ENCODE measurements at places on chromosomes 13 and 19.
A peak's percentile ranks its signal among the peaks of the same experiment; 100 is the strongest.

DNA sequence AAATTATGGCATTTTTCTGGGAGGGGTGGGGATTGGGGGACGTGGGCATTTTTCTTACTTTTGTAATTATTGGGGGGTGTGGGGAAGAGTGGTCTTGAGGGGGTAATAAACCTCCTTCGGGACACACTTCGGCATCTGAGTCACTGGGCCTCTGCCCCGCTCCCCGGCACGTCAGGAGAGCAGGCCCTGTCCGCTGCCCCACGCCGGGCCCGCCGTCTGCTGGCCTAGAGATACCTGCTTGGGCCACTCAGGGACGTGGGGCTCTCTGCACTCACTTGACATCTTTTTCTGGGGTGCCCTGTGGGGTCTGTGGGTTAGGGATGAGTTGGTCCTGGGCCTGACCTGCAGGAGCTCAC lies 3.5 kb upstream of the FTL start:
- DNase-seq = no peak

- DNase-seq = no peak
These were observed 16.1 kb upstream of the SLC15A1 start for GRCh38 chr13:98768522-98768921.

DNA sequence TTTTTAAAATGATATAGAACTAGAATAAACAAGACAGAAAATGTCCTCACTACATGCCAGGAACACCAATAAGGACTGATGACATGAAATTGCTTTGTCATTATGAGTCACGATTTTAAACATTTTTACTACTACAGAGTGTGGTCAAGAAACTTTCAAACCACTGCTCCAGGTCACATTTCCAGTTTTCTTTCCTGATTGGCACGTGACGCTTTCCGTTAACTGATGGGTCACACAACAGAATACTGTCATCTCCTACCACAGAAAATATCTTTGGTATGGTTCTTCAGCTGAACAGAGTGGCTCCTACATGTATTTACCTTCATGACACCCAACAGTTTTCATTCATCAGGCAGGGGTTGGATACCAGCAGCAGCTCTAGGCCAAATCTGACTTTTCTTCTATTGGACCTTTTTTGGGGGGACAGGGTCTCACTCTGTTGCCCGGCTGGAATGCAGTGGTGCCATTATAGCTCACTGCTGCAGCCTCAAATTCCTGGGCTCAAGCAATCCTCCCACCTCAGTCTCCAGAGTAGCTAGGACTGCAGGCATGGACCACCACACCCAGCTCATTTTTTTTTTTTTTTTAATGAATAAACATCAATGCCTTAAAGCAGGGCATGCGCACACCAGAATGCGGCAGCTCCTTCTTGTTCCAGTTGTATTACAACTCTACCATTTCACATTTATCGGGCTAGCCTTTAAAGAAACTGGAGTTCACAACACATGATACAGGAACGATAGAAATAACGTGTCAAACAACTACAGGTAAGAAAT lies 147.4 kb downstream of the RNF17 start:
- DNase-seq = no peak

DNA sequence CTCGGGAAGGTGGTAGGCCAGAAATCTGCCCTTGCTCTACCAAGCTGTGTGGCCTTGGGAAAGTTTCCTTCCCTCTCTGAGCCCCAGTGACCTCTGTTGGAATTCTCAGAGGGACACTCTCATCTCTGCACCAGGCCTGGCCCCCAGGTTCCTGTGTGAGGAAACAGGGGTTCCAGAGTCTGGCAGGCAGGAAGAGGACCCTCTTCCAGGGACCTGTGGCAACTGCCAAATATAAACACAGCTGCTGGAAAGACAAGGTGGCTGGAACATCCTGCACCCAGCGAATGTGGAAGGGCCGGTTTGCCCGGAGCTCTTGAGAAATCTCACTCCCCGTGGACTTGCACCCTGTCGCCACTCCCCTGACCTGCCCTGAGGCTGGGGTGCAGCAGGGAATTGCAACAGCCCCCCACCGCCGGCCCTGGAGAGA lies 52.8 kb downstream of the GADD45B start:
- DNase-seq = no peak

GRCh38 chr19:1783354-1783753 lies 28.7 kb downstream of the ATP8B3 start:
- DNase-seq = no peak

DNA sequence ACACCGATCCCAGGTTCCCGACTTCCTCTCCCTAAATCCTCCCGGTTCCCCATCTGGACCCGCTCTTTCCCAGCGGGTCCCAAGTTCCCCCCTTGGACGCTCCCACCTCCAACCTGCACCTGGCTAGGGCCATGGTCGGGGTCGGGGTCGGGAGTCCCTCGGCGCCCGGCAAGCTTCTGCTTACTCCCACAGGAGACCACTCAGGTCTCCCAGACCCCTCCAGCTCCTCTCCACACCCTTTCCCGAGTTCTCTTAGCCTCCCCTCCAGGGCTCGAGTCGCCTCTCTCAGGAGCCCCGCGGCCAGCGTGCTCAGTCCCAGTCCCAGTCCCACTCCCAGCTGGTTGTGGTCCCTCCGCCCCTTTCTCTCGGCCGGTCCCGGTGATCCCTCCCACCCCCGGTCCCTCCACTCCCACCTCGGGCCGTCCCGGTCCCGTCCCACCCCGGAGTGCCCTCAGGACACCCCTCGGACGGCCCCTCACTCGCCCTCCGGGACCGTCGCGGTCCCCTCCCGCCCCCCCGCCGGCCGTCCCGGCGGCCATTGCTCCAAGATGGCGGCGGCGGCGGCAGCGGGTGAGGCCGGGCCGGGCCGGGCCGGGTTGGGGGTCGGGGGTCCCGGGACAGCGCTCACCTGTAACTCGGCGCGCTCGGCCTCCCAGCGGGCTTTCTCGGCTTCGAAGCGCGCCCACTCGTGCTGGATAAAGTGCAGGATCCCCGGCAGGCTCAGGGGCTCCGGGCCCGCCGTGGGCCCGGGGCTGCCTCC lies at the start of gene FKRP:
FKRP (plus strand) TSS at position 537 of the 760 bp plus-strand sequence. CDS start 9,394 bp downstream, outside the sequence.
- no peak for DNase-seq

DNA sequence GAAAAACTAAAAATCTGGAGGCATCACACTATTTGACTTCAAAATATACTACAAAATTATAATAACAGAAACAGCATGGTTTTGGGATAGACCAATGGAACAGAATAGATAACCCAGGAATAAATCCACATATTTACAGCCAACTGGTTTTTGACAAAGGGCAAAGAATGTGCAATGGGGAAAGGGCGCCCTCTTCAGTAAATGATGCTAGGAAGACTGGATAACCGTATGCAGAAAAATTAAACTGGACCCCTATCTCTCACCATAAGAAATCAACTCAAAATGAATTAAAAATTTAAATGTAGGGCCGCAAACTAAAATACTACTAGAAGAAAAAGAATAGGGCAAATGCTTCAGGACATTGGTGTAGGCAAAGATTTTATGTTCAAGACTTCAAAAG lies 440.5 kb upstream of the SGCG start:
- DNase-seq = no peak

GRCh38 chr13:49082653-49083536 lies 107.2 kb downstream of the FNDC3A start:
- no peak for DNase-seq

GRCh38 chr13:98765996-98766519 lies 13.6 kb upstream of the SLC15A1 start:
- DNase-seq = no peak

- no peak for DNase-seq
These were observed 687 bp upstream of the FTL start for GRCh38 chr19:48964205-48965039.

- DNase-seq = no peak
These were observed 360.9 kb downstream of the SLITRK5 start for GRCh38 chr13:88031980-88032559.

DNA sequence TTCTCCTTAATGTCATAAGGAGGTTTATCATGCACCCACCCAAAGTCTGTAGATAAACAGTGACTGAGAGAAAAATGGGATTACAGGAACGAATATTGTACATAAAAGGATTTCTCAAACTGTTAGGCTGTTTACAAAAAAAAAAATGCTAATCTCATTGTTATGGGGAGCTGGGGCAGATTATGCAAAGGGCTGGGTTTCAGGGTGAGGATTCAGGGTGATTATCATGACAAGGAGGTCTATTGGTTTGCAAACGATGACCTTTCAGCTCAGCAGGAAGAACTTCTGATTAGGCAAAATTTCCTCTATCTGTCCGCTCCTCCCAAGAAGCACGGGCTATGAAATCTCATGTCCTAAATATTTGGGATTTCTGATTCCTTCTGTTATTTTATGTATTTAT lies 41.4 kb downstream of the NLRP12 start:
- peak; percentile 89 for DNase-seq

- no peak for DNase-seq
These were observed 10.5 kb upstream of the ELF1 start for GRCh38 chr13:41029629-41030028.

DNA sequence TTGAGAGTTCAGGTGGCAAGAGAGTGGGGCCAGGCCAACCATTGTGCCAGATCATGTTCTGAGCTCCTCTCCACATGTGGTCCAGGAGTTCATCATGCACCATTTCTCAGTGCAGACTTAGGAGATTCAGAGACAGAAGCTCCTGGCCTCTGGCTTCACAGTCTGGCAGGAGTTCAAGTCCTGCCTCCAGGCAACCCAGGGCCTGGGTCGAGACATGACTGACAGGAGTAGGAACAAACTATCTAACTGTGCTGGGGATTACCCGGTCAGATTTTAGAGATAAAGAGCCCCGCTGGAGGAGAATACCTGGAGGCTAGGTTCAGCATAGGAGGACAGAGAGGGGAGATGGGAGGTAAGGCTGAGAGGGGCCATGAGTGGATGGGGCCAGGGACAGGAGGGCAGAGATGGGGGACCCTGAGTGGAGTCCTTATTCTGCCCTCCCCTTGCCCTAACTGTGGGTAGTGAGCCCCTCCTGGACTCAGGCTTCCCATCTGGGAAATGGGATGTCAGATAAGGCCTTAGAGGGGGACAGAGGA lies 906 bp upstream of the CYP4F11 start:
- no peak for DNase-seq

- no peak for DNase-seq
These were observed 520.1 kb upstream of the PCDH20 start for GRCh38 chr13:61935710-61936109.

DNA sequence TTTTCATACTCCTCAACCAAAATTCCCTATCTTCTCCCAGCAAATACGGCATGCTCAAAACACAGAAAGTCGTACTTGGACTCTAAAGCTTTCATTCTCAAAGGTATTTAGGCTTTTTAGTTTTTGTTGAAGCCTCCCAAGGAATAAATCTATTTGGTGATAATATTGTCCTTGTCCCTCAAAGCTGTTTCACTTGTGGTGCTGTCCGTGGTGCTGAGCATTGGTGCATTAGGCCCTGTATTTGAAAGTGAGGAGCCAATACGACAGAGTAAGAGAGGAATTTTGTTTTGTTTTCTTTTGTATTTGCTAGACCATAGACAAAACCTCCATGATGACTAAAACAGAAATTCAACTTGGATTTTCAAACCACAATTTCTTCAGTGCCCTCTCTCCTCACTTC lies 3.2 kb upstream of the LGALS13 start:
- no peak for DNase-seq

DNA sequence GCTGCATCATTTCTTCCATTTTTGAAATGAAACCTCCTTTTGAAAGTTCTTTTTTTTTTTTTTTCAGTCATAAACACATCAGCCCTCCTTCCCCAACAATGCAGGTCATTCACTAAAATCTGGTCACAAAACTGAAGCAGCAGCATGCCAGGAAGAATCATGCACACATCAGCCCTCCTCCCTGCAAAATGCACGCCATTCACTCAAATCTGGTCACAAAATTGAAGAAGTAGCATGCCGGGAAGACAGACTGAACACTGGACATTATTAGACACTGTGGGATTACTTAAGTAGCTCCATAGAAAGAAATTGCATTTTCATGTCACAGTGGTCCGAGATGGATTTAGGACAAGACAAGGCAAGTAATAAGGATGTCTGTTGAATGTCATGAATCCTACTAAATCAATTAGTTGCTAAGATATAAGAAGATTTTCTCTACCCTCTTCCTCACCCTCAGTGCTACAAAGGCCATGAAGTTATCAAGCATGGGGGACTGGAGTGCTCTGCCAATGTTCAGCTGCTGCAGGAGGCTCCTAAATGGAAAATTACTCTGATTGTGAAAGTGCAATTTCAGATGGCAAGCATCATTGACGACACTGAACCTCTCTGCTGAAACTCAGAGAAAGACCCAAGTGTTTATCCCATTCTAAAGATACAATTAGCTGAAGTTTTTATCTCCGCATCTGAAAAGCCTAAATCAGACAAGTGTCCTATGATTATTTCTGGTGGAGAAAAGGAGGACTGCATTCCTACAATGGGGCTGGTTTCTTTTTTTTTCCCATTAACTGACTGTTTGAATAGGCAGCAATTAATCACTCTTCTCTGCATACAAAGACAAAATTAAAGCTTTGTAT lies 913.2 kb downstream of the DIAPH3 start:
- no peak for DNase-seq

DNA sequence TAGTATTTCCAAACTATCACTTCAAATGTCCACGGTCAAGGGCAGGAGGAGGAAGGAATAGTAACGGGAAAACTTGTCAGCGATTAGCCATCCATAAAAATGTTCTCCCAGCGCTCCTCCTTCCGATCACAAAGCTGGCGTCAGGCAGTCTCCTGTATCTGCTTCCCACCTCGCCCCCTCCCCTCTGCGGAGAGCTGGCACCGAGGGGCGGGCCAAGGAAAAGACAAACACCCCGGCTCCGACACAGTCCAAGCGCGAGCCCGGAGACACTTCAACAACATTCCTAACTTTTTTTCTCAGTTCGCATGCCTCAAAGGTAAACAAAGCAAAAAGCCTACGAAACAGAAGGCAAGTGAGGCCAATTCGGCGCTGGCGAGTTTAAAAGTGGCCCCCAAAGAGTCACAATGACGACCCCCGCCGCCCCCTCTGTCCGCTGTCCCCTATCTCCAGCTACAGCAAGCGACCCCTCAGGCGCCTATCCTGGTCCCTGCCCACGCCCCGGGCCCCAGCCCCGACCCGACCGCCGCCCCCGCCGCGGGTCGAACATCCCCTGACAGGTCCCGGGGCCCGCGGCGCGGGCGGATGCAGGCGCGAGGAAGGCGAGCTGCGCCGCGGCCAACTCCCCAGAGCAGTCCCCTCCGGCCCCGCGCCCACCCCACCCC lies 736 bp downstream of the SMAD9 start:
- no peak for DNase-seq

DNA sequence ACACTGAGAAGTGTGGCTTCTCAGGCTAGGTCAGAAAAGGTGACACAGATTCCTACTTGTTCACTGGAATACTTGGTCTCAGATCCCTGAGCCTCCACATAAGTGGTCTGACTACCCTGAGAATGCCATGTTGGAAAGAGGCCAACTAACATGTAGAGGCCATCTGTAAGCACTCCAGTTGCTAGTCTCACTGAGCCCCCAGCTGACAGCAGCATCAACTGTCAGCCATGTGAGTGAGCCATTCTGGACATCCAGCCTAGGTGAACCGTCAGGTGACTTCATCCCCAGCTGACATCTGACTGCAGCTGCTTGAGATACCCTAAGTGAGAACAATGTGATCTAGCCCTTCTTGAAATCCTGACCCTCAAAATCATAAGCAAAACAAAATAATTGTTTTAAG lies 18.1 kb upstream of the ARL11 start:
- no peak for DNase-seq

GRCh38 chr19:35043906-35044305 lies 2.4 kb downstream of the HPN start:
- DNase-seq = no peak

GRCh38 chr13:51444922-51445321 lies 7.9 kb downstream of the INTS6 start:
- DNase-seq = no peak

Data from iPS DF 19.7 (cell line).